Colonic mucosa (tissue), 4 donors: ENCODE measurements at places on chromosomes 1 and 21. TPM values are rescaled to one million over a fixed set of nuclear protein-coding genes. Genes with fewer than 3 reads are reported as not detected.

SAMSN1 gene
- 5.1 TPM for total RNA-seq

DNA sequence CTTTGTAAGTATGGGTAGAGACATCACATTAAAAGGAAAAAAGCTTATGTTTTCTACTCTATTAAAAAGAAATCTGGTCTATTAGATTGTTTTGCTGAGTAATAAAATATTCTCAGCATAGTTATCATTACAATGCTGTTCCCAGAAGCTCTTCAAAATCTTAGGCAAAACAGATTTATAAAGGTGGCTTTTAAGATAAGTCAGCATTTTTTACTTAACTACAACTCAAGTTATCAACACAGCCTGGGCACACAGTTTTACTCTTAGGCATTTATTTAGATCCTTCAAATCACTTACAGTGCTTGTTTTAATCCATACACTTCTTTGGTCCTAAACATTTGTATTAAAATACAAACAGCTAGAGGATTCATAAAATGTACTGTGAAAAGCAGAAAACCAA is 534.8 kb upstream of the NCAM2 start:
- no peak for DNase-seq

NPHS2 gene
- total RNA-seq: not detected

ACKR1 gene
- 23.9 TPM for total RNA-seq

GRCh38 chr1:39132505-39133339 is 71.8 kb upstream of the MACF1 start:
- DNase-seq: peak; percentile 77

DNA sequence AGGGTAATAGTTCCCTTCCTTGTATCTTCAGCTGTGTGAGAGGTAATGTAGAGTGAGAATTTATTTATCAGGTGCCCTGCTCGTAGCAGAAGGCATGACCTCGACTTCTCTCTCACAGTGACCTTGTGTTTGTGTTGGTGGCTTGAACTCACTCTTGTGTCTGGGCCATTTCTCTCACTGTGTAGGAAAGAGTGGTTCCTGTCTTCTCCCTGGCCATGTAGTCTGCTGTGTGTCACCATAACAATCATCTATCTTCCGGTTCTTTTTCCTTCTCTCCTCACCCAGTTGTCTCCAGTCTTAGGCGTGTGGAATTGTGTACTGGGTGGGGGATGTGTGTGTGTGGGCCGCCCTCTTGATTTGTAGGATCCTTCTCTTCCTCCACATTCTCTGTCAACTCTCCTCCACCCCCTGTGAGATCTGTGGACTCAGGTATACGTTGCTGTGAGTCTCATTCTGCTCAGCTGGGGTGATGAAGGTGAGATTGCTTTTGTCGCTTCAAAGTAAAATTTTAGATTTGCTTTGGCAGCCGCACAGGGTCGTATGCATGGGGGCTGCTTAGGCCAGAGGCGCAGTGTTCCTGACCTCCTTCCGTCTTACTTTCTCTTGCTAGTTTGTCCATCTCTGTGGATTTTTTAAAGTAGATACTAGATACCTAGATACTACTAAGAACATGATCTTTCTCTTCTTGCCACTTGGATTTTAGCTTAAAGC is 31.6 kb downstream of the MAPKAPK2 start:
- DNase-seq: no peak

- DNase-seq: no peak
Measured at GRCh38 chr1:35184495-35185199, 8.3 kb downstream of the SFPQ start.

DNA sequence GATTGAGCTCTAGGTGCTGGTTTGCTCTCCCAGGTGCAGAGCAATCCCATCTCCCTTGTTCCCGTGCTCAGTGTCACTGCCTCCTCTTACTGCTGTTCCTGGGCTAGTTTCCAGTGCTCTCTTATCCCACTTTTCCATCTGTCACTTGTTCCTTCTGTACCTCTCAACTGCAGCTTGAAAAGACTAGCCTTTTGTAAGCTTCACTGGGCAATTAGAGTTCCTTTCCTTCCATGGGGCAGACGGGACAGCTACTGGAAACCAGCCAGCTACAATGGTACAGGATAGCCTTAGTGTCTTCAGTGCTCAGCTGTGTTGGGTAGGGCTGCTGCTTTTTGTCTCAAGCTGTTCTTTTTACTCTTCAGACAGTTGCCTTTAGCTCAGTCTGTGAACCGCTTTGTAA is 31.6 kb downstream of the AGT start:
- no peak for DNase-seq

DNA sequence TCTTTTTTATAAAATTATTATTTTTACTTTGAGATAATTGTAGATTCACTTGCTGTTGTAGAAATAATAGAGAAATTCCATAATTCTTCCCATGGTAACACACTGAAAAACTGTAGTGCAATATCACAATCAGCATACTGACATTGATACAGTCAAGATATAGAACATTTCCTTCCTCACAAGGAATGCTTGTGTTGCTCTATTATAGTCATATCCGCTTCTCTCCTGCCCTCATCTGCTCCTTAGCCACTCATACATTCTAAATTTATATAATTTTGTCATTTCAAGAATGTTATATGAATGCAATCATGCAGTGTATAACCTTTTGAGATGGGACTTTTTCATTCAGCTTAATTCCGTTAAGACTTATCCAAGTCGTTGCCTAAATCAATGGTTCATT is 320.2 kb downstream of the BARHL2 start:
- no peak for DNase-seq

- no peak for DNase-seq
Measured at GRCh38 chr1:67952071-67952470, 98.4 kb downstream of the DIRAS3 start.

NCAM2 gene
- total RNA-seq: 2.8 TPM
